ENCODE measurements at places on chromosomes 13 and 19.

GRCh38 chr13:70841240-70842061 is 733.2 kb upstream of the KLHL1 start:
- no peak for DNase-seq

- DNase-seq, result no peak
These were observed 154.1 kb downstream of the PTPRS start for GRCh38 chr19:5186293-5187050.

DNA sequence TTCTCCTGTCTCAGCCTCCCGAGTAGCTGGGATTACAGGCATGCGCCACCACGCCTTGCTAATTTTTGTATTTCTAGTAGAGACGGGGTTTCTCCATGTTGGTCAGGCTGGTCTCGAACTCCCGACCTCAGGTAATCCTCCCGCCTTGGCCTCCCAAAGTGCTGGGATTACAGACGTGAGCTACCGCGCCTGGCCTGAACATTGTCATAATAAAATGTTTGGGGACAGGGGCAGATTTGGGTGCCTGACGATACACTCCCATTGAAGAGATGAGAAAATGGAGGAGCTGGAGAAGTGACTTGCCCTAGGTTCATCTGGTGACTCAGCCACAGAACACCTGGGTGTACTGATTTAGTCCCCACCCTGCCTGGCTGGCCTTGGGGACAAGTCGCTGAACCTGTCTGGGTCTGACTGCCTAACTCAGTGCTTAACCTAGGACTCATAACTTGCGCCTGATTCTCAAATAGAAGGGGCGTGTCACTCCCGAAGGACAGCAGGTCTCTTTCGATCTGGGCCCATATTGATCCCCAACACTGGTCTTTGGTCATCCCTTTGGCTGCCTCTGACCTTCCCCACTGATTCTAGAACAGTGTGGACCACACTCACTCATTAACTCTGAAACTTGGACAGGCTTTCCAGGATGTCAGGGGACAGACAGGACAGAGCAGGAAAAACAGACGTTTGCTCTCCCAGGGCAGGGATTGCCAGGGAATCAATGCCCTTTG is 7.6 kb upstream of the BICRA start:
- DNase-seq, result no peak

DNA sequence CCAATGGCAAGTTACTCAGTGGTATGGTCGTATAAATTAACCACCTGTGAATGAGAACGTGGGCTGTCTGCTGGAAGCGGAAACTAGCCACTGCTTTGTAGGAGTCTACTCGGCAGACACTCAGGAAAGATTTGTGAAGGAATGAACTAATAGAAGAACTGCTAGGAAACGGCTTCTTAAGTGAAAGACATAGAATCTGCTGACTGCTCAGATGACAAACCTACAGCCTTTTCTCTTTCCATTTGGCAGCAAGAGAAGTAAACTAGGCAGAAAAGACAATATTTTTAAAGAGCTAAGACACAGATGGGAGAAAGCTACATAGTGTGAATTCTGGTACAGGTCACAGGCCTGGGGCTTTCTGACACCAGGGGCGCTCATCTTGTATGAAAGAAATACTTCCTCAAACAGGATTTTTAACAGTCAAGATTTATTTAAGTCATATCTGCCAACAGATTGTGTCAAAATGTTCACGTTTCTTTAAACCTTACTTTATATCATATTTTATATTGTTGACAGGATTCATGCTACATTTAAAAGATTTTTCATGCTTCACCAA is 78.4 kb downstream of the MIPEP start:
- no peak for DNase-seq

DNA sequence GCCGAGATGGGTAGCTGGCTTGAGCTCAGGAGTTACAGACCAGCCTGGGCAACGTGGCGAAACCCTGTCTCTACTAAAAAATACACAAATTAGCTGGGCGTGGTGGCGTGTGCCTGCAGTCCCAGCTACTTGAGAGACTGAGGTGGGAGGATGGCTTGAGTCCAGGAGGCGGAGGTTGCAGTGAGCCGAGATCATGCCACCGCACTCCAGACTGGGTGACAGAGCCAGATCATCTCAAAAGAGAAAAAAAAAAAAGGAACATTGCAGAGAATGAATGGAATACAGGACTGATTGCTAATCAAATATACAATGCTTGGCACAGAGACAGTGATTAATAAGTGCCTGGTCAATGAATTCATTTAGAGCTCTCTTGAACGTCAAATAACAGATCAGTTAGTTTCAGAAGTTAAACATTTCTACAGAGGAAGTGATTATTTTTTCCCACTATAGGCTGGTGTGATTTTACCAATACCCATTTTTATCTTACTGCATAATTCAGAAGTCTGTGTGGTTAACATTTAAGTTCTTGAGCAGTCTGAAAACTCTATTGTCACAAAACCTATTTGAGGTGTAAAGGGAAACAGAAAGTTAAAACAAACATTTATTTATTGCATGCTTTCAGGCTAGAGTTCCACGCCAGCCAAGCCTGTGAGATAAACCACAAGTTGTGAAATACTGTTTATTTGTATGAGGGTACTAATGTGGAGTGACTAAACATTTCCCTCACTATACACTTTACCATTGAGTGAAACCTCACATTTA is 7.7 kb upstream of the TBC1D4 start:
- DNase-seq, result no peak

- no peak for DNase-seq
These were observed 6.3 kb downstream of the SHISA7 start for GRCh38 chr19:55436847-55437246.
